ENCODE measurements at places on chromosomes 6 and 20.
A peak's percentile ranks its signal among the peaks of the same experiment; 100 is the strongest.

DNA sequence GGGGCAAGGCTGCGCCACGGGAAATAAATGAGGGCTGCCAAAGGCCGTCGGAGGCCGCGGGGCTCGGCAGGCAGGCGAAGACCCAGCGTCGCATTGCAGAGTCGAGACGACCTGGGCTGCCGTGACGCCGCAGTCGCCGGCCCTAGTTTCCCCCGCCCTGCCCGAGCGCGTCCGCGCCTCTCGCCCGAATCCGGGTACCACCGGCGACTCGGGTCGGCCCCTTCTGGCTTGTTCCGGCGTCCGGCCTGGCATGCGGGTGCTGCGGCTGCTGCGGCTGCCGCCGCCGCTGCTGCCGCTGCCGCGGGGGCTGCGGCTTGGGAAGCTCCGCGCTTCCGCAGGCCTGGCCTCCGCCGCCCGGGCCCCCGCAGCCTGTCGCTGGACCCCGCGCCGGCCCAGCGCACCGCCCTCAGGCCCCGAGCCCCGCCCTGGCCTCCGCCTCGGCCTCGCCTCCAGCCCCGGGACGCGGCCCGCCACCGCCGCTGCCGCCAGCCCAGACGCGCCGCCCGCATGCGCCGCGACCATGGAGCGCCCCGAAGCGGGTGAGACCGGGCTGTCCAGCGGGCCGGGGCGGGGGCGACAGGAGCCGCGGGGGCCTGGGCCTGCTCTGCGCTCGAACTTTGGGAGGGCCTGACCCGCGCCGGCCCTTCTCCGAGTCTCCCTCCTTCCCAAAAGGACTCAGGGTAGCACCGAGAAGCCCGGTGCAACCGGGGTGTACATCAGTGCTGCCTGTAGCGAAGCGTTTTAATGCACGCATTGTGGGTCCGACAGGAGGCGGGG is at the start of gene AKAP7:
Gene AKAP7, plus strand, starts transcription at position 224 of the 777 bp plus-strand sequence. Its CDS starts 297 bp downstream, at position 521.
- peak; percentile 56 for DNase-seq

DNA sequence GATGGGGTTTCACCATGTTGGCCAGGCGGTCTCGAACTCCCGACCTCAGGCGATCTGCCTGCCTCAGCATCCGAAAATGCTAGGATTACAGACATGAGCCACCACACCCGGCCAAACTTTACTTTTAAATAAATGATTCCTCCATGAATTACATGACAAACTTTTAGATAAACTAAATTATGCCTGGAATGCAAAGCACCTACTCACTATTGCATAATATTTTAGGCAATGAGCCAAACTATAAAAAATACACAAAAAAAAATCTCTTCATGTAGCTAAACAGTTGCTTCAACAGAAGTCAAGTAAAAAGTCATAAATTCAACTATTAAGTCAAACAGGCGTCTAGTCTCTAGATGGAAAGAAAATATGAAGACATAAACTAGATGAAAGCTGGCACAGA is 56.5 kb downstream of the PTPRK start:
- no peak for DNase-seq

GRCh38 chr6:36730424-36731380 is 33.1 kb downstream of the RAB44 start:
- no peak for DNase-seq

DNA sequence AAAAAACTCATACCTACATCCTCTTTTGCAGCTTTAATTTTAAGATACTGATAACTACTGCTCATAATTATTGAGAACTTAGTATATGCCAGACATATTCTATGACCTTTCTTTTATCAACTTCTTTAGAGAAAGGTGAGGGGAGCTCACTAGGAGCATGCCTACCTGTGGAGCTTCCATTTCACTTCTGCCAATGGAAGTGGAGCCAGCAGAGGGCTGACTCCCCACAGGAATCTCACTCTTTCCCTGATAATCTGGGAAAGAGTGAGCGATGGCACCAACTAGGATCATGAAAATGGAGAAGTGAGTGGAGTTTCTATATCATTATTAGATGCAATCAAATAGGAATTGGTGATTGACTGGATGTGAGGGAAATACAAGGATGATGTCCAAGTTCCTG is 484.9 kb downstream of the LMBRD1 start:
- DNase-seq = no peak

GRCh38 chr6:99821164-99821563 is 172.9 kb downstream of the MCHR2 start:
- DNase-seq = no peak

GRCh38 chr6:38593409-38593808 is 46.3 kb downstream of the BTBD9 start:
- DNase-seq = no peak

DNA sequence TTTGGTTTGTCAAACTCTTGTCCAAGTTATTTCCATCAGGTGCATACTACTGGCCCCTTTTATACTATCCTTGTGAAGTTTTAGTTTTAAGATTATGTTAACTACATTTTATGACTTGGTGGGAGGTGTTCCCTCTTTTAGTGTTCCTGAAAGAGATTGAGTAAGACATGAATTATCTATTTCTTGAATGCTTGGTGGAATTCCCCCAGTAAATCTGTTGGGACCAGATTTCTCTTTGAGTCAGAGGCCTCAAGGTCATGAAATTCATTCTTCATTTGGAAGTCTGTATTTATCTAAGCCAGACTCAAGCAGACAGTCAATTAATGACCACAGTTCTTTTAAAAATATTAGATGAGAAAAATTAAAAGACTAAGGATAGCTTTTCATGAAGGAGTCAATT is 81.3 kb downstream of the MOXD1 start:
- DNase-seq = peak; percentile 42

DNA sequence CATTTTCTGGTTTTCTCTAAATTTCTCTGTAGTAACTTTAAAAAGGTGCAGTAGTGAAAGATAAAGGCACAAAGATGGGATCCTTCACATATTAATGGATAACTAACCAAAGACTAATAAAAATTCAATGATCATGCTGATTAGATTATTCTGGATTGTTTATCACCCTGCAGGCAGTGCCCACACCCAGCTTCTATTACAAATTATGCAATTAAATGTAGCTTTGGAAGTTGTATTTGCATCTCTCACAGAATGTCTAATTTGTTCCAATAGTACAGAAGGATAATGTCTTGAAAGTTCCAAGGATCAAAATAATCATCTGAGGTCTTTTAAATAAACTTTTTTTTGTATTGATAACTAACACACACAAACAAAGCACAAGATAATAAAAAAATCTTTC is 837.6 kb downstream of the HACE1 start:
- DNase-seq = no peak

GRCh38 chr6:34349211-34349610 is 43.3 kb downstream of the NUDT3 start:
- no peak for DNase-seq

DNA sequence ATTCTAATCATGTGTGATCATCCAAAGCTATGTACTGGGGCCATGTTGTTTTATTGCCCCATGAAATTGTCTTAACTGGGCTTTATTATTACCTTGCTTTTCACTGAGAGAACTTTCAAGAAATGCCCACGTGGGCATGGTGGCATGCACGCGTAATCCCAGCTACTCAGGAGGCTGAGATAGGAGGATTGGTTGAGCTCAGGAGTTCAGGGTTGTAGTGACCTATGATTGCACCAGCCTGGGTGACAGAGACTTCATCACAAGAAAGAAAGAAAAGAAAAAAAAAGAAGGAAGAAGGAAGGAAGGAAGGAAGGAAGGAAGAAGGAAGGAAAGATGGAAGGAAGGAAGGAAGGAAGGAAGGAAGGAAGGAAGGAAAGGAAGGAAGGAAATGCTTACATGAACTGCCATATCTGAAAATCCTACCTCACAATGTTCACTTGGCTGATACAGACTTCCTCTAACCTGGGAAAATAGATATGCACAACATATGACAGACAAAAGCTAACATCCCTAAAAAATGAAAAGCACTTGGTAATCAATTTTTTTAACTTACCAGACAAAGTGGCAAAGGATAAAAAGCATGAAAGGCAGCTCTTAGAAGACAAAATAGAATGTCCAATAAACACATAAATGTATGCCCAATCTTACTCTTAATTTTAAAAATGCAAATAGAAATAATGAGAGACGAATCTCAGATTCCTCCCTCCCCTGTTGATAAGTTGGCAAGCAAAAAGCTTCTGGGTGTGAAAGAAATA is 25.5 kb upstream of the TMEM244 start:
- DNase-seq = no peak

- peak; percentile 22 for DNase-seq
Observed at GRCh38 chr6:105270511-105270910, 90.7 kb upstream of the POPDC3 start.

- DNase-seq = no peak
Observed at GRCh38 chr6:43211955-43212354, 17.3 kb downstream of the DNPH1 start.

- no peak for DNase-seq
Observed at GRCh38 chr6:19452495-19452894, 384.7 kb upstream of the ID4 start.

- DNase-seq = no peak
Observed at GRCh38 chr6:165618241-165618640, 44.8 kb downstream of the PDE10A start.

DNA sequence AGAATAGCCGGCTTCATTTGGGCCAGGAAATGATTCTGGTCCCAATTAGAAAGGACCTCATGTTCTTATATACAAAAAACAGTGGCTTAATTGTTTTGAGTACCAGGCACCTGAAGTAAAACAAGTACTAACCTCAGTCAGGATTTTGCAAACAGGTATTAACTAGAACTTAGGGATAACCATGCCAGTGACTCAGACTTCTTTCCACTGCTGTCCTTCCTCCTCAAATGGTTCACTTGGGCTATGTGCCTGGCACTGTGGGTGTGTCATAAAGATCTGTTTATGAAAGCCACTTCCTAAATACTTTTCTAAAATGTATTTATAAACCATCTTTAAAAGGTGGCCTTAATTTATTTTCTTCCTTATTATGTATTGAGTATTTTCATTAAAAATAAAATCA is 10.7 kb downstream of the CLDN20 start:
- peak; percentile 49 for DNase-seq

DNA sequence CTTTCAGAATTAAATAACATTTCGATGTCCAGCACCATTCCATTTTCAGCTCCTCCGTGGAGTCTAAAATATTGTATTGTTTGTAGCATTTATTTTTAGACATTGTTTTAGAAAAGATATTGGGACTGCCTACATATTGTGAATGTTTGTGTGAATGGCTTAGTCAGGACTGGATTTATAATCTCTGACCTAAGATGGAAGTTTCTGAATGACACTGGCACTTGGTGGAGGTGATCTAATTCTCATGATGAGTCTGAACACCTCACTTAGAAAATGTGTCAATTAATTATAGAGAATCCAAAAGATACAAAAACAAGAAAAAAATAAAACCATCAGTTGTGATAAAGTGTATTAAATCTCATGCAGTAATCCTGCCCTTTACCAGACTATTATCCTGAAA is 60.8 kb upstream of the HBS1L start:
- DNase-seq = no peak

DNA sequence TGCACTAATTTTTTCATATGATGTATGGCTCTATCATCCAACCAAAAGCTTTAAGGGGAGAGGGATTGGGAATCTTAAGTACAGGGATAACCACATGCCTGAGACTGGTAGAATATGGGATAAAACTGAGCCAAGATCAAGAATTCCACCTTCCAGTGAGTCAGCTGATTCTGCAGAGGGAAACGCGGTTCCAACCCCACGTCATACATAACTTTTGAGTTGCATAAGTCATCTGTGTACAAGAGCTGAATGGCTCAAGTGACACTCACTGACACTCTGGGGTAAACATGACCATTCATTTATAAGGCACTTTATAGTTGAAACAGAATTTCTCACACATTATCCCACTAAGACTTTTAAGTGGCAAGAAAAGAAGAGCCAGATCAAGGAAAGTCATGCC is 16.4 kb downstream of the TRIM27 start:
- DNase-seq = no peak

DNA sequence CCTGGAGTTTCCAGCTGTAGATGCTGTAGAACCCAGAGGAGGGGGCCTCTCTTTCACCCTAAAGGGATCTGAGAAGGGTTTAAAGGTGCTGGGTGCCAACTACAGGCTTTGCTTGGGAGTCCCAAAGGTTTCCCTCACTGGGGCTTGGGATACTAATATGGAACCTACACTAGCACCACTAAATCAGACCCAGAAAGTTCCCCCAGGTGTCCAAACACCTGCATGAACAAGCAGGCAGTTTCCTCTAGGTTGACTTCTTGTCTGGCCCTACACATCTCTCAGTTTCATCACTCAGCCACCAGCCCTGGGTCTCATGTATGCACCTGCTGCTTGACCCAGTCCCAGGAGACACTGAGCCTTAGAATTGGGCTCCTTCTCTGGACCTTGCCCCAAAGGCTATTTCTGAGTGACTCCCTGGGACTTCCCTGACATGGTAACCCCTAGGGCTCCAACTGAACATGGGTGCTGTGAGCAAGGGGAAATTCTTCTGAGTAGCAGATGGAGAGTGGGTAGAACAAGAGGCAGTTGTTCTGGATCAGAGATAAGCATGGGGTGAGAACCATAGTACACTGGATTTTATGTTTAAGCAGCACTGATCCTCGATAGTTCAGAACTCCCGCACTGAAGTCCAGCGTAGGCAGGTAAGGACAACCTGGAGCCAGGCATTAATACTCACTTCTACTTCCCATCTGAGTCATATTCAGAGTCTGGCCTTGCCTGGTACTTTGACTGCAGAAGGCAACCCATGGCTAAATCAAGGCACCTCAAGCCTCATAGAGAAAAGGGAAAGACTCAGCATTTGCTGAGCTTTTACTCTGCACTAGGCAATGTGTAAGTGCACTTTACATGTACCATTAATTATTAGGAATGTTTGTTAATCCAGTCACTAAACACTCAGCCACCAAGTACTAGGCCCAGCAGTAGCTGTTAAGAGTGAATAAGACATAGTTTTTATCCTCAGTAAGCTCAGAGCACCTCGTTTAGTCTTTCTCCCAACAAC is 16.8 kb downstream of the BCL2L1 start:
- DNase-seq = no peak

- DNase-seq = no peak
Observed at GRCh38 chr6:158789115-158789917, 29.9 kb downstream of the EZR start.

DNA sequence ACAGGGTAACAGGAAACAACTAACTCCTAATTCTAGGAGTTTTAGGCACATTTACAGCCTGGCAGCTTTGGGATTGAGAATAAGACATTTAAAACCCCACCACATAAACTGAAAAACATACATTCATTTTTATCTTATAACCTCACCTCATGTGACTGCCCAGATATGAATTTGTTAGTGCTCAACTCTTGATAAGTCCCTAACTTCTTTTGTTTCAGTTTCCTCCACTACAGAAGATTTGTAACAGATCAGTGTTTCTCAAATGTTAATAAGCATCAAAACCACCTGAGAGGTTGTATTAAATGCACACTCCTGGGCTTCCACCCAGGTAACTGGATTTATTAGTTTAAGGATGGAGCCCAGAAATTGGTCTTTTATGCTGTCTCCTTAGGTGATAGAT is 190.1 kb upstream of the ARID1B start:
- DNase-seq = no peak

DNA sequence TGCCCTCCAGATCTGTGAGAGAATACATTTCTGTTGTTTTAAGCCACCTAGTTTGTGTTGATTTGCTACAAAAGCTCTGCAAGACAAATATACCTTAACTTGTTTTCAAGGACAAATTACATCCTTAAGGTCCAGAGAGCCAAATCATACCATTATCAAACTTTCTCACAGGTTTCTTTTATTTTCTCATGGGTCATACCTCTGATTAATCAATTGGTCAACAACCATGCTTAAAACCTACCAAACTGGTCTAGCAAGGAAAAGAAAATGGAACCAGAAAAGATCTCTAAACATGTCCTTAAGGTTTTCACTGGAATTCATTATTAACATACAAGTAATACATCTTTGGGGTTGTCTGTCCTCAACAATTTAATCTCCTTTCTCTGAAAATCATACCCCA is 535.0 kb downstream of the CD83 start:
- no peak for DNase-seq

GRCh38 chr20:57395111-57395966 is 4.1 kb downstream of the RBM38 start:
- DNase-seq = no peak

Measured in HFFc6 (cell line).